RPMI7951 (cell line): ENCODE measurements at places on chromosomes 13 and 19. TPM values are rescaled to one million over a fixed set of nuclear protein-coding genes. Genes with fewer than 3 reads are reported as not detected.

The SNRPA gene
- 86.5 and 102 TPM in 2 replicates for total RNA-seq

The DNAAF3 gene
- total RNA-seq = 1.4 and 1.6 TPM in 2 replicates

The KIR3DL1 gene
- total RNA-seq = not detected in 2 replicates

The CCDC70 gene
- total RNA-seq = not detected in 2 replicates

The ZNF506 gene
- total RNA-seq = 18.4 and 24.8 TPM in 2 replicates
